ENCODE measurements at places on chromosomes 1 and 21.

GRCh38 chr1:208535511-208535910 is 291.3 kb upstream of the PLXNA2 start:
- no peak for DNase-seq

GRCh38 chr21:44972821-44973220 is 33.0 kb downstream of the SLX9 start:
- DNase-seq, result no peak

DNA sequence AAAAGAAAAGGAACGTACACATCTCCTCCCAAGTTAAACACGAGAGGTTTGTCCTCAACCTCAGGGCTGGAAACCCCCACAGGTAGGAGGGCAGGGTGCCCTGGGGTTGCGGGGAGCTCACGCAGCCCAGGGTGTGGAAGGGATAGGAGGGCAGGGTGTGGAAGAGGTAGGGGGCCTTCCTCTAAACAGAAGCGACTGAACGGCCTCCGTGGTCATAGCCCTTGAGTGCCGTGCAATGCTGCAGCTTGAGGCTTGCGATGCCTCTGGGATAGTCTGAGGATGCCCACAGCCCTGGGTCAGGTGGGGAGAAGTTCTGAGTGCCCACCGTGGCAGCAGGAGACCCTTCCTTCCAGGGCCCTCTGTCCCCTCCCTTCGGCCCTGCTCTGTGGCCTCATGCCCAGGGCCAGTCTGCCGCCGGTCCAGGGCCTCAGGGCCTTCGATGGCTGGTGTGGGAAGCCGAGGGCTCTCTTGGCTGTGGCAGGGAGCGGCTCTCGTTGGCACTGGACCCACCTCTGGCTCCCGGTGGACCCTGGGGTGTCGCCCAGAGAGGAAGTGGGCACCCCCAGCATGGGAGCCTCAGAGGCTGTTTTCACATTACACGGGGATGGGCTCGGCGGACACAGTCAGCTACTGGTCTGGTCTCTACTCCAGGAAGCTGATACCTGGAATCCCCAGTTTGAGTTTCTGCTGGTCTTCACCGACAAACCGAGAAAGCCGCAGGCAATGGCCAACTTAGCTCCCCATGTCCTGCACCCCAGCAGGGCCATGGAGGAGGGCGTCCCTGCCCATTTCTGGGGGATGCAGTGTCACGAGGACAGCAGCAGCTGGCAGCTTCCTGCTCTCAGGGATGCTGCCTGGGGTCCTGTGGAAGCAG is 6.4 kb upstream of the CDK11B start:
- no peak for DNase-seq

DNA sequence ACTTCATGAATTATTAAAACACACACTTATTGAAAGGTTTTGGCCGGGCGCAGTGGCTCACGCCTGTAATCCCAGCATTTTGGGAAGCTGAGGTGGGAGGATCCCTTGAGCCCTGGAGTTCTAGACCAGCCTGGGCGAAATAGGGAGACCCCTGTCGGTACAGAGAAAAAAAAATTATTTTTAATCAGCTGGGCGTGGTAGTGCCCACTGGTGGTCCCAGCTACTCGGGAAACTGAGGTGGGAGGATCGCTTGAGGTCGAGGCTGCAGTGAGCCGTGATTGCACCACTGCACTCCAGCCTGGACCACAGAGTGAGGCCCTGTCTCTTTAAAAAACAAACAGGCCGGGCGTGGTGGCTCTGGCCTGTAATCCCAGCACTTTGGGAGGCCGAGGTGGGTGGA is 1.7 kb downstream of the GABPB2 start:
- no peak for DNase-seq

DNA sequence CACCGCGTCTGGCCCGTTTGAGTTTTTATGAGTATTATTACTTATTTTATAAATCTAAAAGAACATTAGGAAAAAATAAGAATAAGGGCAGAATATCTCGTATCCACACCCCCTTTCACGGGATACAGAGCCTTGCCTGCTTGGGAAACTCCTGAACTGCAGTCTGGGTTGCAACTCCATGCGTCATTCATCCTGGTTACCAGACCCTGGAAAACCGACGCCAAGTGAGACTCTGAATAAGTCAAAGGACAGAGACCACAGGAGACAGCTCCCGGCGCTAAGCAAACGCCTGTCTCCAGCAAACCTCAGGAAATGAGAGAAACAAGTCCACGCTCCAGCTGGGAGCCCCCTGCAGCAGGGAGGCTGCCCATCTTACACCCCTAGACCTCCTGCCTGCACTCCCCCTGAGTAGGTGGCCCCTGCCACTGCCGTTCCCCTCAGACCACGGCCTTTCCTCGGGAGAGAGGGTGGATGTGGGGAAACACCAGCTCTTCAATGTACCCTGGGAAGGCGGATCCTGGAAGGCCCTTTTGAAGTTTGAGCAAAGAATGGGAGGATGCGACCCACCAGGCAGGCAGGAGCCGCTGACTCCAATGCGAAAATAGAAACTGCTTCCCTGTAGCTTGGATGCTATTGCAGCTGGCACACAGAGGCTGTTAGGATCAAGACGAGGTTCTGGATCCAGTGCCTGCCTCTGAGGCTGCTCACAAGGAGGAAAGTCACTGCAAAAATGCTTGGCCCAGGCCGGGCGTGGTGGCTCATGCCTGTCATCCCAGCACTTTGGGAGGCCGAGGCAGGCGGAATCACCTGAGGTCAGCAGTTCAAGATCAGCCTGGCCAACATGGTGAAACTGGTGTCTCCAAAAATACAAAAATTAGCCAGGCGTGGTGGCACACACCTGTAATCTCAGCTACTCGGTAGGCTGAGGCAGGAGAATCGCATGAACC is 37.7 kb upstream of the GPR157 start:
- DNase-seq, result no peak

GRCh38 chr1:200906491-200906890 is 11.8 kb downstream of the INAVA start:
- no peak for DNase-seq

DNA sequence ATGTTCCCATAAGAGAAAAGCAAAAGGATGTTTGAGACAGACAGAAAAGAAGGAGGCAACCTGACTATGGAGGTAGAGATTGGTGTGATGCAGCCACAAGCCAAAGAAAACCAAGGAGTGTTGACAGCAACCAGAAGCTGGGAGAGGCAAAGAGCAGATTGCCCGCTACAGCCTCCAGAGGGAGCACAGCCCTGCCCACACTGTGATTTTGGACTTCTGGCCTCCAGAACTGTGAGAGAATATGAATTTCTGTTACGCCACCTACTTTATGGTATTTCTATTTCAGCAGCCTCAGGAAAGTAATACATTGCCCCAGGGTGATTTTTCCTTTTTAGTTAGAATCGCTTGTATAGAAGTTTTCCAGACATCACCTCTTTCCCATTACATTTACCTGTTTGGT is 28.4 kb downstream of the SLAMF6 start:
- DNase-seq, result no peak

- no peak for DNase-seq
Measured at GRCh38 chr1:169201084-169201619, 94.7 kb downstream of the ATP1B1 start.

GRCh38 chr1:60622486-60622885 is 459.9 kb upstream of the NFIA start:
- DNase-seq, result no peak

- DNase-seq, result no peak
Measured at GRCh38 chr21:37210130-37210529, 57.0 kb downstream of the VPS26C start.

DNA sequence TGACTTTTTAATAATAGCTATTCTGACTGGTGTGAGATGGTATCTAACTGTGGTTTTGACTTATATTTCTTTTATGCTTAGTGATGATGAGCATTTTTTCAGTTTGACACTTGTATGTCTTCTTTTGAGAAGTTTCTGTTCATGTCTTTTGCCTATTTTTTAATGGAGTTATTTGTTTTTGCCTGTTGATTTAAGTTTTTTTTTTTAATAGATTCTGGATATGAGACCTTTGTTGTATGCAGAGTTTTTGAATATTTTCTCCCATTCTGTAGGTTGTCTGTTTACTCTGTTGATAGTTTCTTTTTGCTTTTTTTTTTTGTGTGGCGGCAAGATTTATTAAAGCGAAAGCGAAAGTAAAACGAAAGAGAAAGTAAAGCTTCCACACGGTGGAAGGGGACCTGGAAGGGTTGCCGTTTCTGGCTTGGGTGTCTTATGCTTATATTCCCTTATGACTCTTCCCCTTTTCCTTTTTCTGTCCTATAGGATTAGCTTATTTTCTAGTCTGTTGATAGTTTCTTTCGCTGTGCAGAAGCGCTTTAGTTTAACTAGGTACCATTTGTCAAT is 67.6 kb downstream of the TBX19 start:
- DNase-seq, result no peak

- DNase-seq, result no peak
Measured at GRCh38 chr21:35792569-35793305, 267.6 kb downstream of the SETD4 start.

DNA sequence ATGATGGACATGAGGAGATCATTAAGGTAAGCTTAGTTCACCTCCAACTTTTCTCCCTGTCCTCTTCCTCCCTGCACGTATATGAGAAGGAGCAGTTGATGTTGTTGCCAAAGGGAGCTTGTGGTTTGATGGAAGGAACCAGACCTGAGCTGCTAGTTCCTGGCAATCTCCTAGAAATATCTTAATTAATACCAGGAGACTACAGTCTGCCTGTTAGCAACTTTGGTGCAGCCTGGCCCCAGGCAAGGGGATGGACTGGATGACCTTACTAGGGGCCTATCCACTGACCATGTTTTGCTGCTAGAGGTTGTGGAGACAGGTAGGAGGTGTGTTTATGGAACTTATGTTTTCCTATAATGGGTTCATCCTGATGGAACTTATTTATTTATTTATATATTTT is 22.6 kb downstream of the TUFT1 start:
- DNase-seq, result no peak

- no peak for DNase-seq
Measured at GRCh38 chr1:171313319-171313834, 606 bp upstream of the FMO4 start.

- DNase-seq, result no peak
Measured at GRCh38 chr1:97901017-97901658, 19.7 kb downstream of the DPYD start.

- DNase-seq, result no peak
Measured at GRCh38 chr1:218640173-218640572, 295.0 kb downstream of the TGFB2 start.

- no peak for DNase-seq
Measured at GRCh38 chr1:212212906-212213305, 72.3 kb upstream of the PPP2R5A start.

DNA sequence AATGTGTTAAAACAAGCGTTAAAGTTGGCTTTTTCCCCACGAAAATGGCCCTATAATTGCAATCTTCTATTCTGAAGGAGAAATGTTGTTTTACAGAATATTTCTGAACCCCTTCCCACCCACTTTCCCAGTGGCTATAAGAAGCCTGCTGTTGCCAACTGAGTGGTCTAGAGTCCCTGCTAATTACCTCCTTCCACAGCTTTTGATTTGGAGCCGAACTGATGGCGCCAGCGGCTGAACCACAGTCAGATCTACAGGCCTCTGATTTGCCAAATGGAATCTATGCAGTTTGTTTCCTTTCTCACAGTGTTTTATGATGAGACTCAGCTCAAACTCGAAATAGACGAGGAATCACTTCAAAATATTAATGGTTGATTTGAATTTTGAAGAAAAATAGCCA is 76.0 kb upstream of the C1orf105 start:
- no peak for DNase-seq

GRCh38 chr1:204409836-204410687 is 1.6 kb downstream of the PPP1R15B start:
- no peak for DNase-seq

- DNase-seq, result no peak
Measured at GRCh38 chr1:234621657-234622335, 11.8 kb upstream of the IRF2BP2 start.

- peak; percentile 52 for DNase-seq
Measured at GRCh38 chr21:44267655-44268142, 6.0 kb upstream of the DNMT3L start.

DNA sequence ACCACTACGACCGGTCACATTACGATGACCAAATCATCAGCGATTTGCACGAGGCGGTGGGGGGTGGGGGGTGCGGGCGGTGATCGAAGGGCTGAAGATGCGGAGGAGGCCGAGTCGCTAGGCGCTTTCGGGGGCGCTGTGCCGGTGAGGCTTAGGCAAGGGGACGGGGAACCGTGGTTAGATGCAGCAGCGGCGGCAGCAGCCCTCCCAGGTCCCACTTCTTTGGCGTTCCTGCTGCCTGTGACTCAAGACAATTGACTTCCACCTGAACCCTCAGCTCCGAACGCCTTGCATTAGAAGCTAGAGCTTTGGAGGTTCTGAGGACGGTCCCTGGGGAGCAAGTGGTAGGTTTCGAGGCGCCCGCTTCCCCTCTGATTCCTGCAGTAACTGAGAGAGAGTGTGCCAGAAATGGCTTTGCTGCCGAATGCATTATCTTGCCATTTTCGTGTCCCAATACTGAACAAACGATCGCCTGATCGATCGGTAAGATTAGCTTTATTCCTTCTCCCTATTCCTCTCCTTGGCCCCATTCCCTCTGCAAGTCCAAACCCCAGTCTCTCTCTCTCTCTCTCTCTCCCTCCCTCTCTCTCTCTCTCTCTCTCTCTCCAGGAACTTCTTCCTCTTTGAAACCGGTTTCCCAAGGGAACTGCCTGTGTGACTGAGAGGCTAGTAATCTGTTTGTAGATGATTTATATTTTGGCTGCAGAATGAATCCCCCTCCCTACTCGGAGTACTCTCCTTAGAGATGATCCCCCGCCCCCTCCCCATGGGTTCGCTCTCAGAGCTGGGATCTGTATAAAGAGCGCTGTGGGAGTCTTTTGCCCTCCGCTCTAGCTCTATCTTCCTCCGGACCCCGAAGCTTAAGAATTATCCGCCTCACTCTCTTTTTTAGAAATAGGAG is 735 bp upstream of the BRINP3 start:
- DNase-seq, result no peak

DNA sequence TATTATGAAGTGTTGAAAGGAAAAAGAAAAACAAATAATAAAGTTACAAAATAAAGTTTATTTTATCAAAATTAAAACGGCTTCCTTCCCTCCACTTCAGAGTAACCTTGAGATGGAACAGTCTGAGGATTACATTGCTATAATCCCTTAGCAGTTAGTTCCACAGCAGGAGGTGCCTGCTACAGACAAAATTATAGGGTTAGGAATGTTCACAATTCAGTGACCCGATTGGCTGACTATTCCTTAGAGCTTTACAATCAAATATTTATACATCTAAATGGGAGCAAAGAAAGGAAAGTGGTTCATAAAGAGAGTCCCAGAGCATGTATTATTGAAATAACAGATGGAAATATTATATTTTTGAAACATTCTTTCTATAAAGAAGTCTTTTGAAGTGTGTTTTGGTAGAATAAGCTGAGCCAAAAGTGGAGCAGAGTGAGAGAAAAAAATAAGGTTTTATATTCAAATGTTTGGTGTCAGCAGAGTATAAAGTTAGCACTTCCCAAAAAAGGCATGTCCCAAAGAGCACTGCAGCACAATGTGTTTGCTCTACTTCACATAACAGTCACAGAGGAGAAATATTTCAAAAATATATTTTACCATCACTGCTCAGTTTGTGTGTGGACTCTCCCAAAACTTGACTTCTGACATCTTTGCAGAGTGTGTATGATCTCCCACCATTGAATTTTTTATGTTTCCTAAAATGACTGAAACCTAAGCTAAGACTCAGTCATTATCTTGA is 71.4 kb upstream of the GORAB start:
- DNase-seq, result no peak

GRCh38 chr1:192436441-192437078 is 119.8 kb downstream of the RGS21 start:
- no peak for DNase-seq

- DNase-seq, result no peak
Measured at GRCh38 chr1:84254703-84255238, 46.7 kb upstream of the SAMD13 start.

All from psoas muscle (tissue), 8 donors.